ENCODE measurements at places on chromosomes 2 and 18.

- no peak for DNase-seq
Measured at GRCh38 chr2:218708086-218708485, 2.5 kb upstream of the TTLL4 start.

GRCh38 chr2:126837966-126838715, 60.5 kb upstream of the TEX51 start:
- DNase-seq, result no peak

DNA sequence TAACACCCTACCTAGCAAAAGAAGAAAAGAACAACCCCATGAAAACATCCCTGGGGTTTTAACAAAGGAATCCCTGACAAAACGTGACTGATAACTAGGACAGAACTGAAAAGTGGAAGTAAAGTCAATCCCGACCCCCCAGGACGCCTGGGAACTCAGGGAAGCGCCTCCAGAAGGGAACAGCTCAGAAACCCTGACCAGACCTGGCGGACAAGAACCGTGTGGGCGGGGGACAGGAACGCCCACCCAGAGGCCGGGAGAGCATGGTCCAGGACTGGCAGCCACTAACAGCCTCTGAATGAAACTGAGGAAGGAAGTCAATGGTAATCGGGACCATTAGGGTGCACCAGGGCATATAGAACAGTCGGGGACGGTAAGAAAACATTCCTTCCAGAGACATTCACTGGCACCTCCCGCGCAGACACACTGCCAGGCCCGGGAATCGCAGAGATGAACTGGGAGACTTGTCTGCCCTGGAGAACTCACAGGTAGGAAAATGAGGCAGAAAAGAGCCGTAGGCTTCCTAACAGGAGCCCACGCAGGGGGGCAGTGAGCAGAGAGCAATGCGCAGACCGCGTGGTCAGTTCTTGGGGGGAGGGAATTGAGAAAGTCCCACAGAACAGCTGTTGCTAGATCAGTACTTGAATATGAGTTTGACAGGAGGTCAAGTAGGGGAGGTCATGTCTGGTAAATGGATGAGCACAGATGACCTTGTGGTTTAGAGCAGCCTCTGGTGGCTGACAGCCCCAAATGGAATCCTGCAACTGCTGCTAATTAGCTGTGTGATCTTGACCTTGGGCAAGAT, 1.3 kb upstream of the TBC1D8 start:
- DNase-seq, result peak; percentile 15

DNA sequence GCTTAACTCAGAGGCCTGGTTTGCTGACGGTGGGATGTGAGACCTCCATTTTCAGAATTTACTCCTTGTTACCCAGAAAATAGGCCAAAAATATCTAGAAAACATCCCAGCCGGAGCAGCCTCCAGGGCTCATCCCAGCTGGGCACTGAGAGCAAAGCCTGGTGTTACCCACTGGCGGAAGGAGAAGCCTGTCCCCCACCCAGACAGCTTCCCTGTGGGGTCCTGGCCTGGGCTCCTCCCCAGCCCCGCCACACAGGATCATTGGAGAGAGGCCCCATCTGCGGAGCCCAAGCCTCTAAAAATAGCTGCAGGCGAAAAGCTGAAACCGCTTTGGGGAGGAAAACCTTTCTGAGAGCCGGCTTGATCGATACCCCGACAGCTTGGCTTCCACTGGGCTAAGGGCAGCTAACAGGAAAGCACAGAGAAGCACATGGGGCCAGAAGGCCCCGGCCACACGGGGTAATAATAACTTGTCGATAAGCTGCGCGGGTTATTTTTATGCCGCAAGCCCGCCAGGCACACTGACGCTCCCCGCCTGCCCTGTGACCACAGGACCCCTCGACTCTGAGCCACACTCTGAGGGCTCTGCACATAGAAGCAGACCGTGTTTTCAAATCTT, 26.9 kb upstream of the FAHD2A start:
- DNase-seq, result no peak

DNA sequence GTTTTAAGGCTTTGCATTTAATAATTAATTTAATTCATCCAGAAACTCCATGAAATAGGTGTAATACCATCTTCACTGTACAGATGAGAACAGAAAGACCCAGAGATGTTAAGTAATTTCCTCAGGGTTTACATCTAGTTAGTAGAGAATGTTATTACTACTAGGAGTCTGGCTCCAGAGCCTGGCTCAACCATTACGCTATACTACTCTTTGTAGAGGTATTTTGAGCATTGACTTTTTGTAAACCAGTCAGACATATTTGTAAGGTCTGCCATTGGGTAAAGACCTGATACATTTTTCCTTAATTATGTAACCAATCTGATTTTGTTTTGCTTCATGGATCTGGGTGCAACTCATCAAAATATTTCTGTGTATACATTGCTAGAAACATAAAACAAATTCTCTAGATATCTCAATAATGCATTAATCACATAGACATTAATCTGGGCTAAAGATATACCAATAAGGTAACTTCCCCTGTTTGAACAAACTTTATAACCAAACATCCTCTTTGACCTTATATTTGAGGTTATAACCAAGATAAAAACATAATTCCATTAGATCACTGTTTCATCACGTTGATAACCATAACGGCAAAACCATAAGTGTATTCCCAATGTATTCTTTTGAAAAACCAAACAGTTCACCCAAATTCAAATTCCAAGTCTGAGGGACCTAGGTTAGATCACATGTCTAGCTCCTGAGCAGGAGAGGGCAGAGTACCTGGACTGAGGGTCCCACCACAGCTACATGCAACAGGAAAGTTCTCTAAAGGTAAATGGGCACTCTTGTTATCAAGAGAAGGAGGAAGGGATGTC, 135.0 kb downstream of the IKZF2 start:
- no peak for DNase-seq

DNA sequence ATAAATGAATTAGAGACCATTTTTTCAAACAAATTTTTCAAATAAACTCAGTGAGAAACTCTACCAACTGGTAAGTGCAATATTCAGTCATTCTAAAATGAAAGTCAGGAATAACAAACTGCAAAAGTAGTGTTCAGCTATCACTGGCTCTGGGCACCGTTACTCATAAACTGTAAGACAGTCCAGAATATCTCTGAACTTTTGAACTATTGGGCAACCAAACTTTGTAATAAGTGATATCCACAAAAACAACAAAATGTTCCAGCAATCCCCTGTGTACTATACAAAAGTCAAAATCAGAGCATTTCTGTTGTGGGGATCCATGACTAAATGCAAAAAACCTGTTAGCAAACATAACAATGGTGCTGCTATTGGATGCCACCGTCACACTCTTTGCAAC, 56.3 kb downstream of the SLC25A12 start:
- no peak for DNase-seq

GRCh38 chr2:231785822-231786176, 446 bp upstream of the COPS7B start:
- no peak for DNase-seq

GRCh38 chr2:148725564-148725963, 81.0 kb downstream of the EPC2 start:
- no peak for DNase-seq

GRCh38 chr18:41524674-41525470, 430.2 kb upstream of the PIK3C3 start:
- DNase-seq, result no peak

- DNase-seq, result peak; percentile 97
Measured at GRCh38 chr2:65432227-65433190, at the start of gene SPRED2. TSS of gene SPRED2 (minus strand) at chr2:65432599. CDS start at chr2:65431987, 612 bp downstream.

GRCh38 chr2:101515477-101515876, 40.6 kb upstream of the RFX8 start:
- peak; percentile 82 for DNase-seq

GRCh38 chr18:70981400-70982140, 692.7 kb downstream of the SOCS6 start:
- no peak for DNase-seq

- no peak for DNase-seq
Measured at GRCh38 chr2:212905640-212906201, 245.7 kb downstream of the IKZF2 start.

DNA sequence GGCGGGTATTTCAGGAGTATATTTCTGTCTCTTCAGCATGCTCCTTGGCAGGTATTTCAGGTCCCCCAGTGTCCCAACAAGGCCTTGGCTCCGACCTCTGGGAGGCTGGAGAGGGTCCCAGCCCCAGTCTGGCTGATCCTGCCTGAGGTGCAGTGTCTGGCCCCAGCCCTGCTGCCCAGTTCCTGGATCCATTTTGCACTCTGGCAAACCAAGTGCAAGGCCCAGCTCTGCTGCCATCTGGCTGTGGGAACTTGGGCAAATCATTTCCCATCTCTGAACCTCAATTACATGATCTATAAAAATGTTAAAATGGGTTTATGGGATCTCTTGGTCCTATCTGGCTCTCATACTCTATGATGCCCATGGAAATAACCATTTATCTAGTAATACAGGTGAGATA, 63.6 kb downstream of the ZBTB7C start:
- DNase-seq, result no peak

- DNase-seq, result no peak
Measured at GRCh38 chr18:69908838-69909237, 38.8 kb downstream of the CD226 start.

DNA sequence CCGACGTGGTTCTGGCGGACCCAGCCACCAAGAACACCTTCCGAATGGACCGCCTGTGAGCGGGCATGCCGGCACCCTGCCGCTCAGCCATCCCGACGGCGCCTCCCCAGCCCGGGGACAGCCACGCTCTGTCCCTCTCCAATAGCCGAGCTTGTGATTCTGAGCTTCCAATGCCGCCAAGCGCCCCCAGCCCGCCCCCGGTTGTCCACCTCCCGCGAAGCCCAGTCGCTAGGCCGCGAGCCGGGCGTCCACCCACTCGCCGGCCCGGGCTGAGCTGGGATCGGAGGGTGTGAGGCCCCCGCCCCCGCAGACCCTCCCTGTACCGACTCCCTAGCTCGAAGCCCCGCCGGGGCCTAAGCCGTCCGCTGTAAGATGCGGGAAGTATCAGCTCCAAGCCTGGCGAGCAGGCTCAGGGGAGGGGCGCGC, 1195.1 kb upstream of the CHAC2 start:
- no peak for DNase-seq

- peak; percentile 9 for DNase-seq
Measured at GRCh38 chr2:221100467-221101089, 471.5 kb downstream of the EPHA4 start.

DNA sequence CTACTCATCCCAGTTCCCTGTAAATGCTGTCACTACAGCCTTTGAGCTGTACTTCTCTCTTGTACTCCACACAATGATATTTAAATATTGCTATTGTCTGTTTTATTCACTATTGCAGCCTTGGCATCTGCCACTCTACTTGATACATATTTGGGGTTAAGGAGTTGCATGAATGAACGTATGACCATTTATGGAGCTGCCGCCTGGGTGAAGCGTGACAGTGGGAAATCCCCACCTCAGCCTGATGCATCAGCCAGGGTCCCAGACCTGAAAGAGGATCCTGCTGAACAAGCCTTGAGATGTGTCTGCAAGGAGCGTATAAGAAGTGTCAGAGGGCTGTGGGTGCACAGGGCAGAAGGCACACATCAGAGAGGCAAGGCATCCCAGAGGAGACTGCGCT, 39.1 kb downstream of the MRPL35 start:
- no peak for DNase-seq

GRCh38 chr18:10482985-10483949, 28.8 kb downstream of the APCDD1 start:
- DNase-seq, result no peak

GRCh38 chr2:23457990-23458682, 73.2 kb downstream of the KLHL29 start:
- no peak for DNase-seq

- DNase-seq, result no peak
Measured at GRCh38 chr2:61326423-61326822, 144.5 kb downstream of the USP34 start.

GRCh38 chr2:96427917-96428316, 77.2 kb downstream of the NEURL3 start:
- DNase-seq, result peak; percentile 81

- DNase-seq, result no peak
Measured at GRCh38 chr2:34241905-34242762, 643.0 kb upstream of the FAM98A start.

DNA sequence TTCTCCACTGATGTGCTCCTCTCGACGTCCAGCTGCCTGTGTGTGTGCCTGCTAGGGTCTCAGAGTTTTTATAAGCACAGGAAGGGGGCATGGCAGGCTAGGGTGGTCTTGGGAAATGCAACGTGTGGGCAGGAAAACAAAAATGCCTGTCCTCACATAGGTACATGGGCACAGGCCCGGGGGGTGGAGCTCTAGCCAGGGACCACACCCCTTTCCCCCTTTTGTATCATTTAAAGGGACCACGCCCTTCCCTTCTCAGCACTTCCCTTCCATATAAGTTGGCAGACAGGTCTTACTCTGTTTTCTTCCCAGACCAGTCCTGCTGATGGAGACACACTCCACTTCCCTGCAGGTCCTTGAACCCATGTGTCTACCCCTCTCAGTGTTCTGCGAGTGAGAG, 645.0 kb downstream of the CBLN2 start:
- no peak for DNase-seq

DNA sequence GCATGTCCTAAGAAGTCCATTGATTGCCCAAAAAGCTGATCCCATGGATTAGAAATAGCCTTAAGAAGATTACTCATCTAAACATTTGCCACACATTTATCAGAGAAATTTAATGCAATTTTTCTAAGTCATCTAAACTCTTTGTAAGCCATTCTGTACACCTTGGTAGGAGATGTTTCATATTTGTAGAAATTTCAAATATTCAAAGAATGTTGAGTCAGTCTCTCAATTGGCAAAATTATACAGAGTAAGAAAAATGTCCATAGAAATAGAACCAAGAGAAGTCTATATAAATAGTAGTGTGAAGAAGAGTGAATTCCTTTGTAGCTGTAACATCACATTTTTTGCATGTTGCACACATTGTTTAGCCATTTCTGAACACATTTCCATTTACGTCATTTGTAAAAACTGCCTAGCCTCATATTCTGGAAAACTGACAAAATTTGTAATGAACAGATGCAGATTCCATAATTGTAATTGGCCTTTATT, 128.6 kb downstream of the MSTN start:
- peak; percentile 92 for DNase-seq

DNA sequence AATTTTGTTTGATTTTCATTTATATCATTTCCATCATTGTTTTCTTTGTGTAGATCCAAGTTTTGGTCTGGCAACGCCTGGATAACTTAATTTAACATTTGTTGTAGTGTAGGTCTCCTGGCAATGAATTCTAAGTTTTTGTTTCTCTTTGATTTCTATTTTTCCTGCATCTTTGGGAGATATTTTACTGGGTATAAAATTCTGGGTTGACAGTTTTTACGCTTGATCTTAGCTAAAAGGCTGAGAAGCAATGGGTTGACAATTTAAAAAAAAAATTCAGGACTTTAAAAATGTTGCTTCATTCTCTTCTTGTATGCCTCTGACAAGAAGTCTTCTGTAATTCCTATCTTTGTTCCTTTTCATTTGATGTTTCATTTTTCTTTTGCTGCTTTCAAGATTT, 8.6 kb downstream of the LYPD6B start:
- DNase-seq, result no peak

- DNase-seq, result no peak
Measured at GRCh38 chr2:81895620-81896250, 1591.2 kb upstream of the LRRTM1 start.

GRCh38 chr18:44968336-44968735, 287.6 kb downstream of the SETBP1 start:
- DNase-seq, result no peak

DNA sequence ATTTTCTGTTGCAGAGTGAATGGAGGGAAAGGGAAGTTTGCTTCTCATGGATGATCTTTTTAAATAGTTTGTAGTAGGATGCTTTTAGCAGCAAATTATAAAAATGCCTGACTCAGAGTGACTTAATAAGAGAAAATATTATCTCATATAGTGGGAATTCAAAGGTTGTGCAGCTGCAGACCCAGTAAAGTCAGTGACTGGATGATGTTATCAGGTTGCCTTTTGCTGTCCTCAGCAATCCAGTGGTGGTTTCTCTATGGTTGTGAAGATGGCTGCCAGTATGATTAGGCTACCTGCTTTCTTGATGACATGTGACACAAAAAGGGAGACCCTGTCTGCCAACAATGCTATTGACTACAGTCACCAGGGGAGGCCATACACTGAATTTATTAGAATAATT, 184.8 kb downstream of the DIS3L2 start:
- peak; percentile 9 for DNase-seq

Data from fibroblast of skin of abdomen (primary cell).